GM23338 (cell line): ENCODE measurements at places on chromosomes 11 and 22. TPM values are rescaled to one million over a fixed set of nuclear protein-coding genes. Genes with fewer than 3 reads are reported as not detected.

DNA sequence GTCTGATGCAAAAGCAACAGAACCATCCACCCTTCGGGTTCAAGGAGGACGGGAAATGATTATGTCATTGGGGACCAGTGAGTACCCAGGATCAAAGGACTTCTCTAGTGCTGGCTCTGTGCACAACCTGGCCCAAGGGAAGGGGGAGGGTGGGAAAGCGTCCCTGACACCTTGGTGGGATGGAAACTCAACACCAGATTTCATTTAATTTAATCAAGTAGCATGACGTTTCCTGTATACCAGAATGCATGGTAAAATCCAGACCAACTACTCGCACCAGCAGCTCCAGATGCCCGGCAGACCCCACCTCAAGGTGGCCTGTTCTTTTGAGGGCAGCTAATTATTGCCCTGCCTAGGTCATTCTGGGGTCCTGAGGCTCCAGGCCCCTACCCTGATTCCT, 385.1 kb downstream of the CADM1 start:
- no peak for DNase-seq

- DNase-seq = peak; percentile 93
Observed at GRCh38 chr11:15327786-15328231, 213.1 kb downstream of the INSC start.

GRCh38 chr11:63551889-63552266, 11.3 kb downstream of the PLAAT2 start:
- DNase-seq = no peak

- DNase-seq = no peak
Observed at GRCh38 chr11:16223558-16223957, 132.8 kb downstream of the SOX6 start.

The DRICH1 gene
- total RNA-seq = not detected in 2 replicates

The LMNTD2 gene
- 1.3 and 1.8 TPM in 2 replicates for total RNA-seq

The SEZ6L gene
- total RNA-seq = 0.24 TPM in 1 of 2 replicates, not detected in the other
